ENCODE measurements at places on chromosomes 1 and 21.

DNA sequence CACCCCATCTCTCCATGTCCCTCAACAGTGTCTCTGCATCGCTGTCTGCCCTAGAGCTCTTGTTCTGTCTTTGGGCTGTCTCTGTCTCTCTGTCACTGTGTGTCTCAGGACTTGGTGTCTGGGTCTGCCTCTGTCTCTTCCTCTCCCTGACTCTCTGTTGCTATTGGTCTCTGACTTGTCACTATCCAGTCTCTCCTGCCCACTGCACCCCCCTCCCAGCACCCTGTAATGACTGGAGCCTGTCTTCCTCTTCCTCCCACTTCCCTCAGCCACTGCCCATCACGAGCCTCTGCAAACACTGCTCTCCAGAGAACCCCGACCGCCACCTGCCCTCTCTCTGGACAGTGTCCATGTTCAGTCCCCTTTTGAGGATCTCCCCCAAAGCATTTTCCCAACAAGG is 12.1 kb downstream of the PEAR1 start:
- DNase-seq, result no peak

GRCh38 chr1:220189750-220190347 is 82.4 kb downstream of the RAB3GAP2 start:
- DNase-seq, result peak; percentile 30

GRCh38 chr1:174890024-174890423 is 109.7 kb upstream of the CACYBP start:
- no peak for DNase-seq

DNA sequence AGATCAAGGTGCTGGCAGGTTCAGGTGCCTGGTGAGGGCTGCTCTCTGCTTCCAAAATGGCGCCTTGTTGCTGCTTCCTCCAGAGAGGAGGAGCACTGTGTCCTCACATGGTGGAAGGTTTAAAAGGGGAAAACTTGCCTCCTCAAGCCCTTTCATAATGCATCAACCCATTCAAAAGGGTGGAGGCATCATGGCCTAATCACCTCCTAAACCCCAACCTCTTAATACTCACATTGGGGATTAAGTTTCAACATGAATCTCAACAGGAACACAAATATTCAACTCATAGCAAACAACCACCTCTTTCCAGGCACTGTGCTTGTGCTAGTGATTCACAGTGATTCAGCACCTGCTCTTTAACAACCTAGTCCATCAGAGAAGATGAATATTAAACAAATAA is 4.2 kb downstream of the S100A12 start:
- no peak for DNase-seq

- no peak for DNase-seq
Observed at GRCh38 chr1:115199416-115200132, 110.3 kb upstream of the TSPAN2 start.

DNA sequence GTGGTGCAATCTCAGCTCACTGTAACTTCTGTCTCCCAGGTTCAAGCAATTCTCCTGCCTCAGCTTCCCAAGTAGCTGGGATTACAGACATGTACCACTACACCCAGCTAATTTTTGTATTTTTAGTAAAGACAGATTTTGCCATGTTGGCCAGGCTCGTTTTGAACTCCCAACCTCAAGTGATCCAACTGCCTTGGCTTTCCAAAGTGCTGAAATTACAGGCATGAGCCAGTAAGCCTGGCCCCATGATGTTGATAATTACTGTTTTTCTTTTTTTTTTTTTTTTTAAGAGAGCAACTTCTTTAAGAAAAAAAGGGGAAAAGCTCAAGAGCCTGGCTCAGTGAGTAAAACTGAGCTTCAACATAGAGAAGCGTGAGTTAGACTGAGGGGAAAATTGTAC is 9.6 kb upstream of the SOAT1 start:
- no peak for DNase-seq

DNA sequence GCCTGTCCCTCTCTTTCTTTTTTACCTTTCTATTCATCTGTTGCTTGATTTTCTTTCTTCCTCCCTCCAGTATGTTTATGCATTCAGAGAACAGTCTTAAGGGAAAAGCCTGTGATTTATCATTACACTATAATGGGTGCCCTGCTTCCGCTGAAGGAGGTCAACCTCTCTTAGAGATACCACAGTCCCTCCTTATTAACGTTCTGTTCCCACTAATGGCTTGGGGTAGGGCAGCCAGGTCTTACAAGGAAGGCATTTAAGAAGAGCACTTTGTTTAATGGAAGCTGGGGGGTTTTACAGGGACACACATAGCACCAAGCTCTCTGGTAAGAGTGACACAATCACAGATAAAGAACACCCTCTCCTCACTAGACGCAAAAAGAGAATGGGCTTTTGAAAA is 523.5 kb downstream of the NUF2 start:
- DNase-seq, result no peak

DNA sequence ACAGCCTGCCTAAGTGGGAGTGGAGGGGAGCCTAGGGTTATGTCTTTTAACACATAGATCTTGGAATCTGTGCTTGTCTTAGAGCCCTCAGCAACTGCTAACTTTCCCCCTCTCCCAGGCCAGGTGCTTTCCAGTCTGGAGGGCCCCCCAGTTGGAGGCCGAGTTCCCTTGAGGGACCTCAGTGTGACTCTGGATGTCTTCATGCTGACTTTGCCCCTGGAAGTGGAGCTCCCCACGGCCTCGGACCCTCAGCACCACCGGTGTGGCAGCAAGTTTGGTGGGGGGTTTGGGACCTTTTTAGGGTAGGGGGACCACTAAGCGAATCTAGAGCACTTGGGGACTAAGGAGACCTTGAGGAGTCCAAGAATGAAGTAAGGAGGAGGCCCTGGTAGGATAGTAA is 22.9 kb downstream of the HYI start:
- no peak for DNase-seq

GRCh38 chr1:212565079-212565478 is 43.5 kb upstream of the ATF3 start:
- no peak for DNase-seq

DNA sequence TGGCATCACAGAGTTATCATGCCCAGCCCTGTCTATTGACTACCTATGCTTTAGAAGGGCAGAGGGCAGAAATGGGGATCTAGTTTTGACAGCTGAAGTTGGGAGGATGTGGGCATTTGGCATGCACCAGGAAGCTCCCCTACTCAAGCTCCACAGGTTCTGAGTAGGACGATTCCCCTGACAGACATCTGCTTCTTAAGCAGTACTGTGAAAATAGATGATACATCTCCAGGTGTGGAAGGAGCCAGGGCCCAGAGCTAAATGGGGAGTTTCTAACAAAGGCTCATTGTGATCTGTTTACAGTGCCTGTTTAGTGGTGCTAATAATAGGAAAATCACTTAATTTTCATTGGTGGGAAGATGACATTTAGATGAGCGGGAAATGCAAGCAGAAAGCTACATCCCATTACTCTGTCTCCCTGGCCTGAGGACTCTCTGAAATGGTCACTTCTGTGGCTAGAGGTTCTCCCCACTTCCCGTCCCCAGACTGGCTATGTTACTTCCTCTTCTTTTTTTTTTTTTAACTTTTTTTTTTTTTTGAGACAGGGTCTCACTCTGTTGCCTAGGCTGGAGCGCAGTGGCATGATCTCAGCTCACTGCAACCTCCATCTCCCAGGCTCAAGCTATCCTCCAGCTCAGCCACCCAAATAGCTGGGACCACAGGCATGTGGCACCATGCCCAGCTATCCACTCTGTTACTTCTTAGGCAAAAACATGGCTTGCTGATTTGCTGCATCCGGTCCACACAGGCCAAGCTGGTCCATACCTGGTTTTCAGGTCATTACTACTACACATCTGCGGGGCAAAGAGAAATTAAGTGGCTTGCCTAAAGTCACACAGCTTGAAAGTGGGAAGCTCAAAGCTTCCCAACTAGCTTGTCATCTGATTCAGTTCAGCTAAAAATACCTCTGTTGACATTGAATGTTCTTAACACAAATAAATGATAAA is 23.2 kb upstream of the CNIH3 start:
- DNase-seq, result no peak

DNA sequence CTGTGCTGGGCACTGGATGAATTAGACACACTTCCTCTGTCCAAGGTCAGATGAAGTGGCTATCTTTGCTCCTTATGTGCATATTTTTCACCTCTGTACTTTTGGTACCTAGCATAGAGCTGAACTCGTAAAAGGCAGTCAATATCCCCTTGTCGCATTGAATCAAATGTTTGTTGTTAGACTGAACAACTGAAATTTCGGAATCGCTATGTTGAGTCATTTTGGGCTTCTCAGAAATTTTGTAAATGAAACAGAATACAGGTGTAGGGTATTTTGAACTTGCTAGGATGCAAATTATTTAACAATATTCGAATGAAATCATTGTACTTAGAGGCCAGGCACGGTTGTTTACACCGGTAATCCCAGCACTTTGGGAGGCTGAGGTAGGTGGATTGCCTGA is 48.0 kb downstream of the PDE4B start:
- no peak for DNase-seq

DNA sequence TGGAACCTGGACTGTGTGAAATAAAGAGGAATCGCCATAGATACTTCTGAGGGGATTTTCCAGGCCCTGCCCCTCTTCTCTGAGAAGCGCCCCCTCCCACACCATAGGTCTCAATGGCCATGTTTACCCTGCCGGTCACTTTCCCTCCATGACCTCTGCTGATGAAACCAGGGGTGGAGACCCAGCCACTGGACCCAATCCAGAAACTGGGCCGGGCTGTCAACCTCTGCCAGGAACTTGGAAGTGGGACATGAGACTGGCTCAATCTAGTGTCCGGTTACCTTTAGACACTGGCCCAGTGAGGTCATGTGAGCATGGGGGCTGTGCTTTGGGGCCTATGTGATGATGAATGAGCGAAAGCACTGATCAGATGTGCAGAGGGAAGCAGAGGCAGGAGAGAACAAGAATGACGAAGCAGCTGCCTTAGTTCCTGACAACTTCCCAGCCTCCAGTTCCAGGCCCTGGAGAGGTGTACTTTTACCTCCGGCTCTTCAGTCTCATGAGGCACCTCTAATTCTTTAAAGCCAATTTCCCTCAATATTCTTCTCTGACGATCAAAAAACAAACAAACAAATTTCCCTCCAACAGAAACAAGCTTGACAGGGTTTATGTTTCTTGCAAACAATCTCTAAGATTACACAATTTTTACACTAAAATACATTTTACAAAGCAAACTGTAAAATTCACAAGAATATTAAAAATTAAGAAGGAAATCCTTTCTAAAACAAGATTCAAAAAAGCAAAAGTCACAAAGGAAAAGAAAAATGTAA is 4.9 kb downstream of the ASAP3 start:
- no peak for DNase-seq

GRCh38 chr1:43510621-43511020 is 20.1 kb upstream of the PTPRF start:
- no peak for DNase-seq

DNA sequence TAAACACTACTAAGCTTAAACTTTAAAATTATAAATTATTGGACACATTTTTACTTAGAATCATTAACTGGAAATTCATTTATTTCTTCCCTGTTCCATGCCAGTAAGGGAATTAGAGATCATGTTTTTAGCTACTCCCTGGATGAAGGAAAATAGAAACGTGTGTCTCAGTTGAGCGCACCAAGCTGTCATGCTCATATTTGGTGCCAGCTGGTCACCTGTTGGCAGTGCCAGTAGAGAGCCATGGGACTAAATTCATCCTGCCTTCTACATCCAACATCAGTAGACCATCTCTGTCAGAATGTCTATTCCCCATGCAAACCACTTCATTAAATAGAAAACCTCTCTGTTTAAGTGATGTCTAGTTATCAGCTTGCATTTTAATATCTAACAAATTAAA is 17.4 kb upstream of the SLC22A15 start:
- DNase-seq, result no peak

DNA sequence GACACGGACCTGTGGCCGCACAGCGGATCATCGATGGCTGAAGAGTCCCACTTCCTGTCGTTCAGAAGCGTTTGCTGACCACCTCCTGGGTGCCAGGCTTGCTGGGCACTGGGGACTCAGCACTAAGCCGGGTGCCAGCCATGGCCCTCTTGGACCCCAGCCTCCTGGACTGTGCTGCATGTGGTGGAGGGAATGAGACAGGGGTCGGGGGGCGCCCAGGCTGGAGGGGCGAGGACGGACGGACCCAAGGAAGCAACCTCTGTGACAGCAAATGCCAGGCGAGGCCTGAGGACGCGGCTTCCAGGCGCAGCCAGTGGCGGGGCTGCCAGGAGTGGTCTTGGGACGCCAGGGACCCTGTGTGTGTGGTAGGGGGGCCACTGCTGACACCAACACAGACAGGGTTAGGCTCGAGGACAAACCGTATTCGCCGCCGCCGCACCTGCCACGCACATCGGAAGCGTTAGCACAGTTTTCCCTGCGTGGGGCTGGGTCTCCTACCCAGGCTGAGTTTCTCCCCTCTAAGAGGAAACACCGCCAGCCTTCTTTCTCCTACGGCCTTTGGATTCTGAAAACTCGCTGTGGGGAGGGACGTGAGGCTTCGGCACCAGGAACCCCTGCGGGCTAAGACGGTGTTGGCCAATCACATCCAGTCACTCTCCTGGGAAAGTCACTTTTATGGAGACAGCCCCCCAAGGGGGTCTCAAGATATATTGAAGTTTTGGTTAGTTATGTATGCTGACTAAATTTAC is 3.1 kb upstream of the MXRA8 start:
- DNase-seq, result no peak

DNA sequence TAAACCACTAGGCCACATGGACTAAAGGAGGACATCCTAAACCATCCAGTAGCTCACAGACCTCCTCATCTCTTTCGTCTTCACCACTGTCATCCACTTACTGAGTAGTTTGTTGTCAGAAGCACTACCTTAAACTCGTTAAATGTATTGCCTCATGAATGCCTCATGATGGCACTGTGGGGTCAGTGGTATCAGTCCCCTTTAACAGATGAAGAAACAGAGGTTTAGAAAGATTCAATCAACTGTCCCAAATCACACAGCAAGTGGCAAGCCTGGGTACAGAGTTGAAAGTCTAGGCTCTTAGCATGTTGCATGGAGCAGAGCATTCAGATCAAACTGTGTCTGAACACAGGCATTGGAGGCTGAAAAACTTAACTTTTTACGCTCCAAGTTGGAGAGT is 183.6 kb upstream of the KIAA0040 start:
- DNase-seq, result peak; percentile 31

- no peak for DNase-seq
Observed at GRCh38 chr1:8364528-8365442, 46.9 kb downstream of the SLC45A1 start.

- peak; percentile 31 for DNase-seq
Observed at GRCh38 chr1:101438359-101438758, 201.5 kb downstream of the S1PR1 start.

- no peak for DNase-seq
Observed at GRCh38 chr1:74498901-74499300, 13.5 kb downstream of the LRRC53 start.

DNA sequence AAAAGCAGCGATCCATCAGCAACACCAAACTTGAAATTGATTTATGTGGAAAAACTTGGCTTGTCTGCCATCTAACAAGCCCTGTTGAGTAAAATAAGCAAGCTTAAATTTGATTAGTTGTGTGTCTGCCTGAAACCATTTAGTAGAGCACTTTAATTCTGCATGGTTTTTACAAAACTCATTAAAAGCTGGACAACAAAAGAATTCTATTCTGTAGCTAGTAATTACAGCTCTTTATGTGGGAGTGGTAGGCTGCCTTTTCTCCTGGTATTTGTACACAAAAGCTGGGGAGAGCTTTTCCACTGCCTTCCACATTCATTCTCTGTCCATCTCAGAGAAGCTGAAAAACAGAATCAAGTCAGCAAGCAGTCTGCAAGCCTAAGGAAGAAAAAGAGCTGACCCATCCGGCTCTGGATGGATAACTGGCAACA is 1.7 kb downstream of the ETS2 start:
- DNase-seq, result no peak

Data from HEK293T (cell line).